Stimulated activated CD8-positive, alpha-beta memory T cell treated with anti-CD3 and anti-CD28 coated beads, Interleukin-4, amount 100 ng/mL, for 1 hour (primary cell): ENCODE measurements at places on chromosomes 7 and 10.

GRCh38 chr7:123635551-123636359 is 19.9 kb upstream of the LMOD2 start:
- DNase-seq = no peak

GRCh38 chr10:53690524-53691240 is 918.1 kb upstream of the MBL2 start:
- DNase-seq = no peak

- DNase-seq = no peak
Observed at GRCh38 chr7:51262796-51263531, 53.6 kb downstream of the COBL start.

DNA sequence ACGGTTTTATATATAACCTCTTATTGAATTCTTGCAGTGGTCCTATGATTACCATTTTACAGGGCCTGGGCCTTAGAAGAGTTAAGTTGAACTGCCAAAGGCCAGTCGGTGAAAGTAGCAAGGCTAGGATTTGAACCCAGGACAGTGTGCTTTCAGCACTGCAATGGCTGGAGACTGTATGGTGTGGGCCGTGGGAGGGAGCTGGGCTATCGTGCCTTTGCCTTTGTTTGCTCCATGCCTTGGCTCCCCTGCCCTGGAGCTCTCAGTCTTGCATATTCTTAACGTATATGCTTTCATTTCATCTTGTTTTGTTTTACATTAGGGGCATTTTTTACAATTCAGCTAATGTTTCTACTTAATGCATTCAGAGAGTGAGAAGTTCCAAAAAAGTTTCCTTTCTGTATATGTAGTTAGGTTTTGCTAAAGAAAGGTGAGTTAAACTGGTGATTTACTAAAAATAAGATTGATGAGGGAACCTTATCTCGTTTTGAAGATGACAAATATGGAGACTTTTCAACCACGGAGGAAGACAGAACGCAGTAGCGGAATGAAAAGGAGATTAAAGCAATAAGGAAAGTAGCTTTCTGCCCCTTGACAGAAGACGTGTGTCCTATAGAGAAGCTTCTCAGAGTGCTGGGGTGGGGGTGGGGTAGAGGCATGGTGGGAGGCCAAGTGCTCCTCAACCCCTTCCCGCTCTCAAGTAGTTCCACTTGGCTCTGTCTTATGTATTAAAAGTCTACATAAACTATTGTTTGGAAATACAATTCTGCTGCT is 82.5 kb downstream of the RTKN2 start:
- DNase-seq = no peak

- no peak for DNase-seq
Observed at GRCh38 chr10:62130948-62131347, 137.7 kb downstream of the RTKN2 start.

DNA sequence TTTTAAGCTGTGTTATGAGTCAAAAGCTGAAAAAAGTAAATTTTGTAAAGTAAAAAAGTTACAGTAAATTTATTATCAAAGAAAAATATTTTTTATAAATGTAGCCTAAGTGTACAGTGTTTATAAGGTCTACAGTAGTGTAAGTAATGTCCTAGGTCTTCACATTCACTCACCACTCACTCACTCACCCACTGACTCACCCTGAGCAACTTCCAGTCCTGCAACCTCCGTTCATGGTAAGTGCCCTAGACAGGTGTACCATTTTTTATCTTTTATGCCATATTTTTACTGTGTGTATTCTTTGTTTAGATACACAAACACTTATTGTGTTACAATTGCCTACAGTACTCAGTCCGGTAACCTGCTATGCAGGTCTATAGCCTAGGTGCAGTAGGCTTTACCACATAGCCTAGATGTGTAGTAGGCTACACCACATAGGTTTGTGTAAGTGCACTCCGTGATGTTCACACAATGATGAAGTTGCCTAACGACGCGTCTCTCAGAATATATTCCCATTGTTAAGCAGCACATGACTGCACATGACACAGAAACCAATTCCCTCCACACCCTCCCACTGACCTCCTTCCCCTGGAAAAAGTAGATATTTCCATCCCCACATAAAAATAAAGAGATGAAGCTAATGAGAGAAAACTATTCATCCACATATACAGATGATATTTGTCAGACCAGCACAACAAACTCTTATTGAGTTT is 44.8 kb upstream of the FGL2 start:
- DNase-seq = no peak

DNA sequence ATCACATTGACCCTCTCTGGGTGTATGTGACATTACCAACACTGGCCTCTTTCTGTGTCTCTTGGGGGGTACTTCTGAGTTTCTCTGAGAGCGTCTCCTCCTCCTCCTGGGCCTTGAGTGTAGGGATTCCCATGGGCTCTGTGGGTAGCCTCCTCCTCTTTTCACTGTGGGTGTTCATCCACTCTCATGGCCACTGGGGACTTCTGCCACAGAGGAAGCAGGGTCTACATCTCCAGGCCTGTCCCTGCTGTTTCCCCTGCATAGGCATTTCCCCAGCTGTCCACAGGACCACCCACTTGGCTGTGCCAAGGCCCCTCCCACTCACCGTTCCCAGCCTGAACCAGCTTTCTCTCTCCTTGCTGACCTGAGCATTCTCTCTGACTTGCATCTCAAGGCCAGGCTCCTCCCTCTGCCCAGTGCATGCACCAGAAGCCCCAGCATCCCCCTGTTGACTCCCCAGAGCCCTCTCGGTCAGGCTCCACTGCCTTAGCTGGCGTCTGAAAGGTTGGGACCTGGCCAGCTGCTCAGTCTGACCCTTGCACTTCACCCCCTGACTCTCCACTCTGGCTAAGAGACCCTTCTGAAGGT is 487.6 kb downstream of the GLRX3 start:
- no peak for DNase-seq

- DNase-seq = no peak
Observed at GRCh38 chr7:26321435-26321834, 29.8 kb downstream of the SNX10 start.

DNA sequence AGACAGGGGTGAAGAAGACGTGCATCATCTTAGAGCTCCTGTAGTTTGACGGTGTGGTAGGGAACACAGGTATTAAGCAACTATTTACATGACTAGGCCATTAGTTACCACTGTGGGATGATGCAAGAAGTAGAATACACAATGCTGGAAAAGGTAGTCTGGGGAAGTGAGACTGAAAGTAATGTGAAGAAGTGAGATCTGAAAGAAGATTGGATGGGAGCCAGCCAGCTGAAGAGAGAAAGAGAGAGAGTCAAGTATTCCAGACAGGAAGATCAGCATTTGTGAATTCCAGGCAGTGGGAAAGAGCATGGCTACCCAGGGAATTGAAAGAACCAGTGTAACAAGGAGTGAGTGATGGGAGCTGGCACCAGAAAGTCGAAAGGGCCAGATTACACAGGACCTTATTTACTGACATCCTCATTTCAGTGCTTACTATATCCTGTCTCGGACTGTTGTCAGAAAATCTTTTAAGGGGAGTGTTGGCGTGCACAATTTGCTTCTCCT is 4.0 kb upstream of the CFAP58 start:
- no peak for DNase-seq

GRCh38 chr7:128157906-128158305 is 83.2 kb upstream of the LEP start:
- DNase-seq = no peak

GRCh38 chr7:78429878-78430277 is 631.3 kb downstream of the PHTF2 start:
- DNase-seq = no peak

DNA sequence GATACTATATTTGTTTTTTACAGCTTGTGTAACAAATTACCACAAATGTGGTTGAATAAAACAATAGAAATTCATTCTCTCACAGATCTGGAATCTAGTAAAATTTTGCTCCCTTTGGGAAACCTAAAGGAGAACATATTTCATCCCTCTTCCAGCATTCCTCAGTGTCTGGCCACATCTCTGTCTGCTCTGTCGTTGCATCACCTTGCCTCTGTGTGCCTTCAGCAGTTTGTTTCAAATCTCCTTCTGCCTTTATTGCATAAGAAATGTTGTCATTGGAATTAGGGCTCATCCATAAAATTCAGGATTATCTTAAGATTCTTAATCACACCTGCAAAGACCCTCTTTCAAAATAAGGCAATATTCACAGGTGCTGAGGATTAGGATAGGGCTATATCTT is 14.5 kb downstream of the OR2A14 start:
- DNase-seq = no peak
